ENCODE measurements at places on chromosomes 4 and X. TPM values are rescaled to one million over a fixed set of nuclear protein-coding genes. Genes with fewer than 3 reads are reported as not detected.

- DNase-seq = no peak
Observed at GRCh38 chr4:28966982-28967381, 1753.2 kb upstream of the PCDH7 start.

PPM1K gene
- 17.0 TPM for total RNA-seq

IL3RA gene
- 0.23 TPM for total RNA-seq

NDP gene
- total RNA-seq = 1.7 TPM

GRCh38 chrX:40131654-40132337 is 34.0 kb upstream of the BCOR start:
- no peak for DNase-seq

ARHGAP10 gene
- 111 TPM for total RNA-seq

DNA sequence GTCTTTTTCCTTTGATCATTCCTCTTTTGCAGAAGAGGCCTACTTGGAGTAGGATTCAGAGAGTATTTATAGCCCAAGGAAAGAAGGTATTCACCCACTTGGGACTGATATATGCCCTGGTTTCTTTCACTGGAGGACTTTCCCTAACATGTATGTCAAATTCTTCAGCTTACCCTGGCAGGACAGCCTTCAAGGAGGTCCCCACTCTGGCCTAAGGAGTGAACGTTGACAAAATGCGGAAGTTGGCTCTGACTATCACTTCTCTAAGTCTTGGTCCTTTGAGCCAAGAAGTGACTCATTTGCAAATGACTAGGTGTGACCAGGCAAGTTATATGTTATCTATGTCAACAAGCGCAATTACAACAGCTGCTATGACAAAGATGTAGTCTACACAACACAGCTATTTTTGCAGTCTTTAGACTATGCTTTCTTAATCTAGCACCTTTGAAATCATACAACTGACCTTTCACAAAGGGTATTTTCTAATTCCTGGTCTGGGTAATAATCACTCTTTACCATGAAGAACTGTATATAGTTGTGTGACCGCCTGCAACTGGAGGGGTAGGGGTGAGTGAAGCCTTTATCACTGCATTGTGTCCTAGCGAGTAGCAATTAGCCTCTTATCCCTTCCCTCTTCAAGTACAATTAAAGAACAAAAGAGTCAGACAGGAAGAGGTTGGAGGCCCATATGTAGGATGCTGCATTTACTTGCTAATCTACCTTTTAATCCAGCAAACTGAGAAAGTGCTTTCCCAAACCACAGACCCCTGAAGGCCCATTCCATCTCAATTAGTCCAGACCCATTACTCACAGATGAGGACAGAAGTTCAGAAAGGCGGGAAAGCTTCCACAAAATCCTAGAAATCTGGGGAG is 50.1 kb downstream of the RASGEF1B start:
- DNase-seq = no peak

DNA sequence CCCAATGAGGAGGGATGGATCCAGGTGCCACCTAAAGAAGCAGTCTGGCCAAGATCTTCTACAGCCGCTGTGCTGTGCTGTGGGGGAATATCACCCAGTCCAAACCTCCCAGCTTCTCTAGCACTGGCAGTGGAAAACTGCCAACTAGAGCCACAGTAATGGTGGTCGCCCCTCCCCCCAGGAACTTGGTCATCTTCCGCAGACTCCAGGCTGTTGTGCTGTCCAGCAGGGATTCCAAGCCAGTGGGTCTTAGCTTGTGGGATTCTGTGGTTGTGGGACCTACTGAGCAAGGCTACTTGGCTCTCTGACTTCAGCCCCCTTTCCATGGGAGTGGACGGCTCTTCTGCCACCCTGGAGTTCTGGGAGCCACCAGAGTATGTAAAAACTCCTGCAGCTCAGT is 18.2 kb downstream of the GPRASP1 start:
- no peak for DNase-seq

DNA sequence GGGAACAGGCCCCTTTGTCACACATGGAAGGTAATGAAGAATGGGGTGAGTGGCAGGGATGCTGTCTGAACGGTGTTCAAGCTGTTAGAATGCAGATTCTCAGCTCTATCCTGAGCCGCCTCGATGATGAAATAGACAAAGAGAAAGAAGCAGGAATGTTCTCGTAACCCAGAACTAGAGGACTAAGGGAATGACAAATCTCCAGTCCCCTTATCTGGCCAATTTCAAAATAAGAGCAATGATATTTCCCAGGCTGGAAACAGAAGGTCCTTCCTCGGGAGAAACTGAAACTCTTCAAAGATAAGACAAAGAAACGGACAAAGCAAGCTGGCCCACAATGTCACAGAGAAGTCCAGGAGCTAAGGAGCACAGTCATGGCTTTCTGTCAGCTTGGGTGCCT is 29.5 kb upstream of the MTNR1A start:
- DNase-seq = no peak

DNA sequence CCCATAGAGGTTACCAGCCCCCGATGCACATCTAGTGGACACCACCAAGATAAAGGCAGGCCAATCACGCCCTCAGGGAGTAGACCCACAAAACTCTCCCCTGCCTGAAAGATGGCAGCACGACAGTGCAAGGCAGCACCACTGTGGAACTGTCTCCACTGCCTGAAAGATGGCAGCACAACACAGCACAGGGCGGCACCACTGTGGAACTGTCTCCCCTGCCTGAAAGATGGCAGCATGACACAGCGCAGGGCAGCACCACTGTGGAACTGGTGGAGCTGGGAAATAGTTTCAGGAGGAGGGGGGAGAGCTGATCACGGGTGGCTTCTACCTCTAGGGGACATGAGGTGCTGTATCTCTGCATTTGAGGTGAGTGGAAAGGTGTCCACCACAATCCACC is 340.4 kb upstream of the FRG1 start:
- DNase-seq = no peak

GRCh38 chrX:147917700-147918695 is 6.3 kb downstream of the FMR1 start:
- DNase-seq = no peak

GLRA3 gene
- total RNA-seq = not detected

DNA sequence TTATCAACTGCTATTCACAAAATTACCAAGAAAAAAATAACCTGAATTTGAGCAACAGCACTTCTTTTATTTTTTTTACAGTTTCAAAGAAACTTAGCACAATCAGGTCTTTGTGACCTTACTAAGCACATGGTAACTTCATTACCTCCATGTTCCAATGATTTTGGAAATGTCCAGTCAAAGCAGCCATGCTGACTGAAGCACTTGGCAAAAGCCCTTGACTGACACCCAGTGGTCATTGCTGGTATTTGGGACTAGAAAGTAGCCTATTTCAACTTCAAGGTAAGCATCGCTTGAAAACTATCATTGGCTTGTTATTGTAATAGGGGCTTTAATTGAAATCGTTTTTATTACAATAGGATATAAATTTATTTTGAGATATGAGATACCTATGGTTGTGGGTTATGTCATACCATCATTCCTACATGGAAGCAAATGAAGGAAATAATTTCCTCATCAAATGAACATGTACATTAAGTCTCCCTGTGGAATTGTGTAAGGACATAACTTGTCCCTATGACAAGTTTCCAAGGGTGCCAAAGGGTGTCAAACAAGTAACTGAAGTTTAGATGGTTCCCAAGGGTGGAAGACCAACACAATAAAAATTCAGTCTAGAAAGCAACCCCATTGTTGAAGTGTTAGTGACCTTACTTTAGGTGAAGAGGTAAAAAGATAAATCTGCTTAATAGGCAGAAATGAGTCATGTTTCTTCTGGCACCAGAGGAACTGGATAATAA is 15.2 kb upstream of the ANXA10 start:
- DNase-seq = no peak

GRCh38 chr4:328729-329128 is 8.9 kb upstream of the ZNF141 start:
- DNase-seq = no peak

GRCh38 chr4:159400558-159401225 is 297.8 kb downstream of the RAPGEF2 start:
- DNase-seq = no peak

CENPE gene
- total RNA-seq = 8.2 TPM

SYNPO2 gene
- total RNA-seq = 12.3 TPM

DNA sequence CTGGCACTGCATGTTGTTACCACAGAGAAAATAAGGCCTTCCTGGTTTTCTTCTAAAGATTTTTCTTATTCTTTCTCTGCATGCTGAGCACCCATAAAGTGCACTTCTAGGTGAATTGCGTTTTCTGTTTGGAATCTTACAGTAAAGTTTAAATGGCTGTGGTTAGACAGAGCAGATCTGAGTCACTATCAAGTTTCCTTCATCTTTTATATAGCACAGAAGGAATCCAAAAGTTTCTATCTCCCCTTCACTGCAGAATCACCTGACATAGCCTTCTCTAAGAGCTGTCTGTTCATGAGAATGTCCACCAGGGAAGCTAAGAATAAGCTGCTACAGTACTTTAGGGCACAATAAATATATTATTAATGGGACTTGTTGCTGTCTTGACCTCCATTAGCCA is 455.5 kb upstream of the FAM241A start:
- DNase-seq = no peak
